ENCODE measurements at places on chromosomes 6 and 20.

- no peak for DNase-seq
Observed at GRCh38 chr6:1310628-1311399, 1.1 kb upstream of the FOXQ1 start.

GRCh38 chr6:116444092-116444491 is 17.1 kb upstream of the CALHM6 start:
- no peak for DNase-seq

DNA sequence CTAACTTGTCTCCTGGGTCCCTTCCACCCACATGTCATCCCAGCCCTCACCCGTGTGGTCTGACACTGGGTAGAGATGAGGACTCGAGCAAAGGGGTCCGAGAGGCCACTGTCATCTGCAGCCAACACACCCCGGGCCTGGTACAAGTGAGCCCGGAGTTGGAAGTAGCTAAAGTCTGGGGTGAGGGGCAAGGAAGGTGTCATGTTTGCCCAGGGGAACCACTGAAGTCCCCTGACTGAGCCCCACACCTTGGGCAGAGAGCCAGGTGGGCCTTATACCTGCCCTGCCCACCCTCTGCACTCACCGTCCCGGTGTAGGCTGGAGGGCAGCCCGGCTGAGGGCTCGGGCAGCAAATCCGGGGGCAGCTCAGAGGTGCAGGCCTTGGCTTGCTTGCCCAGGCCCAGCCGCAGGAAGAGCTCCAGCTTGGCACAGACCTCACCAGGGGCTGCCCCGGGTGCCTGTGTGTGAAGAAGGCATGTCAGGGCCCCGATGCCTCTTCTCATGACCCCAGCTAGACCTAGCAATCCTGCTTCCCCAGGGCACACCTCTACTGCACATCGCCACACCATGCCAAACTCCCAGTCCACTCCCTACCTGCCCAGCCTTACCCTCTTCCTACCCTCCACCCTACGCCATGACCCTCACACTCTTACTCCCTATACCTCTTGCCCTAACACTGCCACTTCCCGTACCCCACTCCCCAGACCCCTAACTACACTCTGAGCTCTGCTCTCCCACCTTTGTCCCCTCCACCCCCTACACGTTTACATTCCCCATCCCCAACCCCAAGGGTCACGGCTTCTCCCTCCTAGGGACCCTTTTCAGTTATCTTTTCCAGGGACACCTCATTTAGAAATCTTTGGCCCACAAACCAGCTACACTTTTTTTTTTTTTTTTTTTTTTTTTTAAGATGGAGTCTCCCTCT is 31.7 kb upstream of the SPAG4 start:
- DNase-seq = no peak

GRCh38 chr6:137602313-137603197 is 108.4 kb upstream of the OLIG3 start:
- no peak for DNase-seq

GRCh38 chr6:15842727-15843117 is 179.9 kb upstream of the DTNBP1 start:
- no peak for DNase-seq

DNA sequence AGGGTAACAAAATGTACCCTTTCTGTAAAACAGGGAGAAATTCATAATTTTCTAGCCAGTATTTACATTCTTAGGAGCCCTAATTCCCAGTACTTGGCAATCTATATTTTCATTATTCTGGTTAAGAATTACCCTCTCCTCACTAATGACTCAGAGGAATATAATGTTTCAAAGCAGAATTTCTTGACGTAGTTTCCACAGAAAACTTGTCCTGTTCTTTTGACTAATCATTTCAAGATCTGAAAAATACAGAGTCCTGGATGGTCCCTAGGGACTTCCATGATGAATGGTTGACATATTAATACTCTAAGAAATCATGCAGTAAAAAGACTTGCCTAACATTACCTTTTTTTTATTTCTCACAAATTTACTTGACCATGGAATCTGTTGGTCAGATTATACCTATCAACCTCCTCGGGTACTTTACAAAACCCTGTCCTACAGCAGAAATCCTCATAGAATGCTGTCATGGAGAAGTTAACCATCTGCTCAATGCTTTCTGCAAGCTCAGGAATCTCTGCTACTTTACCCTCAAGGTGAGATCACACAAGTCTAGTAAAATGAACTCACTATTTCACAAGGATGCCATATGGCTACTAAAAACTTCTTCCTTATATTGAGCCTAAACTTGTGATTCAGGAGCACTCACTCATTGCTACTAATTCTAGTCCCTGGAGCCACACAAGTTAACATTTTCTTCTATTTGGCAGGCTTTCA is 202.1 kb upstream of the CNR1 start:
- DNase-seq = no peak

DNA sequence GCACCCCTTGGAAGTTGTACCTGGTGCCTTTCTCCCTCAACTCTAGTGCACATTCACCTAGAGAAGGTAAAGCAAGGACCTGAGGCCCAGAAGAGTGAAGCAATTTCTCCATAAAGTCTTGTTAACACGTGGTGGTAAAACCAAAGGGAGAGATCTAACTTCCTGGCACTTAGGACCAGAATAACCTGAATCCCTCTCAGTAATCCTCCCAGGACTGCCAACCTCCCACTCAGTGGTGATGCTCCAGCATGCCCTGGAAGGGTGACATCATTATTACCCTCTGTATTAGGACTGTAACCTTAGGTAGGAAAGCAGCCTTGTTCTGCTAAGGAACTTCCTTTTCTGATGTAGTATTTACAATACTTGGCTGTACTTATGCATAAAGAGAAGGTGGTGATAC is 330.6 kb upstream of the MARCKS start:
- DNase-seq = no peak

- DNase-seq = no peak
Observed at GRCh38 chr6:150070236-150070818, 1.4 kb upstream of the ULBP3 start.

DNA sequence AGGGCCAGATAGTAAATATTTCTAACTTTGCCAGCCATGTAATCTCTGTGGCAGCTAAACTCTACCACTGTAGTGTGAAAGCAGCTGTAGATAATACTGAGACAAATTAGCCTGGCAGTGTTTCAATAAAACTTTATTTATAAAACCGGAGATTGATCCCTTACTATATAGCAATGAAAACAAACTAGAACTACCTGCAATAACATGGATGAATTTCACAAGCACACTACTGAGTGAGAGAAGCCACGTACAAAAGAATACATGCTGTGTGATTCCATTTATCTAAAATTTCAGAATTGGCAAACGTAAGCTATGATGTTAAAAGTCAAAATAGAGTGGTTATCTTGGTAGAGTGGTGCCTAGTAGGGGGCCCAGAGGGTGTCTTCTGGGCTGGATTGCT is 198.7 kb upstream of the SGK1 start:
- DNase-seq = no peak

GRCh38 chr20:13443690-13444089 is 195.0 kb downstream of the TASP1 start:
- no peak for DNase-seq

DNA sequence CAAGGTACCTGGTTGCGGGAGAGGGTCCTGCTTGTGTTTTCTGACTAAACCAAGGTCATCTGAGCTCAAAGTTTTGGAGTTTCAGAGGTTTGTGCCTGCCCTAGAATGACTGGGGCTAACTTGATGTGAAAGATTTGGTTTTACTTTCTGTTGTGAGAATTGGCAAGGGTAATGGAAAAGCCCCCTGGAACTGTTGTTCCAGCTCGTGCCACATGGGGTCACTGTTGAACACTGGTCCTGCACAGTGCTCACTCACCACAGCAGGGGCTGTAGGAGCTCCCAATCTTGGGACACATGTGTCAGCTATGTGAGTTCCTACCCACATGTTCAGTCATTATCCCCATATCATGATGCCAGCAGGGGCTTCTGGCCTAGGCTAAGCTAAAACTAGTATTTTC is 6.5 kb downstream of the TGM6 start:
- no peak for DNase-seq

GRCh38 chr6:43990627-43991619 is 136.3 kb downstream of the MRPL14 start:
- DNase-seq = no peak

- no peak for DNase-seq
Observed at GRCh38 chr6:10389739-10390494, 25.0 kb downstream of the TFAP2A start.

- no peak for DNase-seq
Observed at GRCh38 chr6:40754461-40755045, 167.4 kb upstream of the LRFN2 start.

- no peak for DNase-seq
Observed at GRCh38 chr20:11651138-11651537, 266.6 kb upstream of the BTBD3 start.

- no peak for DNase-seq
Observed at GRCh38 chr6:74100719-74101287, 404.8 kb downstream of the CD109 start.

DNA sequence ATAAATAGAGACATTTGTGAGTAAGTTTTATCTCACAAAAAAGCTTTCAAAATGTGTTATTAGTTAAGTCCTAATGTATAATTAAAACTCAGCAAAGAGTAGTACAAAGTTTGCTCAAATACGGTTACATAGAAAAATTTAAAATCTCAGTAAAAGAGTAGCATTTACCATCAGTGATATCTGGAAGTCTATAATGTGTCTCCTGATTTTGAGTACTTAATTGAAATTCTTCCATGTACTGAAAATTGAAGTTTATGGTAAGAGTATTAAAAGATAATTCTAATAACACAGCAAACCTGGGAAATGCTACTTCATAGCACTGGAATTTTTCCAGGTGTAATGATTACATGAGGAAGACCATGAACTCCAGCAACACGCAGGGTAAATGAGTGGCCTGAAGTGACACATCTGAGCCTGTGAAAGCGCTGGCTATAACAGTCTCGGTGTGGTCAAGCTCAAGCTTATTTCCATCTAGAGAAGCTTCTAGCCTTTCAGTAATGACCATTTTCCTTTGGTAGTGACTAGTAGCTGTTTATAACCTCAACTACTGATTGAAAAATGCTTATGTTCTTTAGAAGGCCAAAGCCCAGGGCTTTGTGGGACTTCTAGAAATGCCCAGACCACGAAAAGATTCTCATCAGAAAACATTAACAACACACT is 203.2 kb downstream of the ISM1 start:
- no peak for DNase-seq

GRCh38 chr20:23640018-23640601 is 2.4 kb upstream of the CST3 start:
- DNase-seq = no peak

GRCh38 chr20:22425344-22426295 is 158.8 kb downstream of the FOXA2 start:
- no peak for DNase-seq

GRCh38 chr20:18006684-18007083 is 37.9 kb downstream of the MGME1 start:
- DNase-seq = no peak

- DNase-seq = no peak
Observed at GRCh38 chr20:23235173-23236027, 115.2 kb upstream of the NXT1 start.

- no peak for DNase-seq
Observed at GRCh38 chr20:1805161-1805581, 90.0 kb upstream of the SIRPA start.

DNA sequence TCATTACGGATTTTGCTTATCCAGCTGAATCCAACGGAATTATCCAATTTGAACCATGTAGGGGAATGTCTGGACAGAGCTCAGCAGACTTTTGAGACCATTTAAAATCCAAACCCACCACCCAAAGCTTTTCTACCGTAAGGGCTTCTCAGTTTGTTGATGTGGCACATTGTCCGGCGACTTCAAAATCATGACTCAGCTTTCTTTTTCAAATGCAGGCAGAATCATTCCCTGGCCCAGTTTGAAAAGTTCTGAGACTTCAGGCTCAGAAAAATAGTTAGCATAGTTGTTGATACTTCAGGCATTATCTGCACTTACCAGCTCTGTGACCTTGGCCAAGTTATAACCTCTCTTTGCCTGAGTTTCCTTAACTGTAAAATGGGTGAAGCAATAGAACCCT is 182.2 kb downstream of the PTPRT start:
- no peak for DNase-seq

DNA sequence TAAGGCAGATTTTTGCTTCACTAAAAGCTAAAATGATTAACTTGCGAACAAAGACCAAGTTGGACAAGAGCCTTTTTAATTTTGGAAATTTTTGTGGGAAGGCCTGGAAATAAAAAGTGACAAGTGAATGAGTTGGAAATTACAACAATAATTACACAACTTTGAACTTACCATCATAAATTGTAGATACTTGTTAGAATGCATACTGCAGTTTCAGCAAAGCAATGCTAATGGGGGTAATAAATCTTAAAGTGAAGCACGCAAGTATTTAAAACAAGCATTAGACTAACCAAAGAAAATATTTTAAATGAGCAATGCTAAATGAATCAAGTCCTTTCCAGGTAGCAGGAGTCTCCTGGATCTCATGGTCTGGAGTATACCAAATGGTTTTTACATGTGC is 83.2 kb upstream of the EYA4 start:
- DNase-seq = no peak

DNA sequence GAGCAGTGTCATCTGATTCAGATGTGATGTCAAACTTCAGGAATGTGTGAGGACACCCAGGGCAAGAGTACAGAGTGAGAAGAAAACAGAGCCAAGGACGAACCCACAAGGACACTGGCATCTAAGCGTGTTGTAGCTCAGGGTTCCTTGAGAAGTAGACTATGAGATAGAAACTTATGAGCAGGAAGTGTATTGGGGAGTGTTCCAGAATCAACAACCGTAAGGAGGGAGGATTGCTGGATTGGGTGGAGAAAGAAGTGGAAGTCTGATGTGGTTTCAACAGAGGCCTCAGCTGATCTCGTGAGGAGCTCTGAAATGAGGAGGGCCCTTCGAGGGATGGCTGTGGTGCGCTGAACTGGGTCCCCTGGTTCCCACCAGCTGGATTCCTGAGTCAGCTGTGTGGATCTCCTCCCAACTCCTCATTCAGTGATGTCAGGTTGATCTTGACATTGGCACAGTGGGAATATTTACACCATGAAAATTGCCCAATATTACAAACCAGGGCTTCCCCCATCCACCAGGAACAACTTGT is 25.7 kb upstream of the IGF2R start:
- DNase-seq = no peak

- no peak for DNase-seq
Observed at GRCh38 chr20:9689041-9689440, 149.8 kb downstream of the PAK5 start.

- DNase-seq = no peak
Observed at GRCh38 chr6:75079589-75079988, 126.3 kb downstream of the COL12A1 start.

DNA sequence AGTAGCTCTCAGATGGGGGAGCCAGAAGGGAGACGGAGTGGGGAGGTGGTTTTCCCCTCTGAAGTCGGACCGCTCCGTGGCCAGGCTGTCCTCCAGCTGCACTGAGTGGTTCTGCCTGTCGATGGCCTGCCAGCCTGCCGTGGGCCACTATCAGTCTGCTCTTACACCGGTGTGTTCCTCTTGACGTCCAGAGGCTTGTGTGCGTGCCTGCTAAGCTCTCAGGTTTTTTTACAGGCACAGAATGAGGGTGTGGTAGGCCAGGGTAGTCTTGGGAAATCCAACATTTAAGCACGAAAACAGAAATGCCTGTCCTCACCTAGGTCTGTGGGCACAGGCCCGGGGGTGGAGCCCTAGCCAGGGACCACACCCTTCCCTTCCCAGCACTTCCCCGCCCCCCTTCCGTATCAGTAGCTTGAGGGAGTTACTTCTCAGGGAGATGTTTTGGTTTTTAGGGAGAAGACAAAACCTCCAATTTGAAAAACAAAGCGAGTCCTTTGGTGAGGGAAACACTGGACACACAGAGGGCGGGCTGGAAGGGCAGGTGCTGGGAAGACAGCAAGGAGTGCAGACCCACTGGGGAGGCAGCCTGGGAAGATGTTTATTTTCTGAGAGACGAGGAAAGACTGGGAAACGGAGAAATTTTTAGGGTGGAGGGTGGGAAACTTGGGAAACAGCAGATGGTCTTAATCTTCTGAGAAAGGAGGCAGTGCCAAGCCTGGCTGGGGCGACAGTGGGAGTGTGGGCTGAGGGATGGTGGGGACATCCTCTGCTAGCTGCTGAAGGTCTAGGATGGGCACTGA is 106.5 kb downstream of the LY86 start:
- no peak for DNase-seq
